ENCODE measurements at places on chromosomes 5 and 9. TPM values are rescaled to one million over a fixed set of nuclear protein-coding genes. Genes with fewer than 3 reads are reported as not detected.

GRCh38 chr9:136110082-136111061 is 8.3 kb downstream of the TMEM250 start:
- no peak for DNase-seq

DNA sequence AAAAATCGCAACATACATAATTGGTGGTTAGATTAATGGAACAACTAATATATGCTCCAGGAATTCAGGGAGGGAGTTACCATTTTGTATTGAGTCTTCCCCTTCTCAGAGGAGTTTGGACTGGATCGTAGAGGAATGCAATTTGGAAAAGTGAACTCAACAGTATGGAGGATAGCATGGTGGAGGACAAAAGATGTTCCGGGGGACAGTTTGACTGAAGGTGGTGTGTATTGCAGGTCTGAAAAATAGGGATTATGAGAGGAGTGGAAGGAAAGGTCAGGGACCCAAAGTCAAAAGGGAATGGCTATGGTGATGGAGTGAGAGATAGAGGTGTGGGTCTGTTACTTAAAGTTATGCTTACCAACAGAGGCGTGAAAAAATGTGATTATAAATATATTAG is 1.5 kb downstream of the DNAJC21 start:
- no peak for DNase-seq

- DNase-seq = peak; percentile 79
These were observed at the start of gene CCNO for GRCh38 chr5:55232985-55233928. Gene CCNO (minus strand): TSS chr5:55233608. CDS start chr5:55233523, 85 bp downstream.

GRCh38 chr5:170204202-170204601 is 28.6 kb upstream of the C5orf58 start:
- DNase-seq = no peak

- no peak for DNase-seq
These were observed 46.6 kb upstream of the GABRP start for GRCh38 chr5:170736966-170737365.

DNA sequence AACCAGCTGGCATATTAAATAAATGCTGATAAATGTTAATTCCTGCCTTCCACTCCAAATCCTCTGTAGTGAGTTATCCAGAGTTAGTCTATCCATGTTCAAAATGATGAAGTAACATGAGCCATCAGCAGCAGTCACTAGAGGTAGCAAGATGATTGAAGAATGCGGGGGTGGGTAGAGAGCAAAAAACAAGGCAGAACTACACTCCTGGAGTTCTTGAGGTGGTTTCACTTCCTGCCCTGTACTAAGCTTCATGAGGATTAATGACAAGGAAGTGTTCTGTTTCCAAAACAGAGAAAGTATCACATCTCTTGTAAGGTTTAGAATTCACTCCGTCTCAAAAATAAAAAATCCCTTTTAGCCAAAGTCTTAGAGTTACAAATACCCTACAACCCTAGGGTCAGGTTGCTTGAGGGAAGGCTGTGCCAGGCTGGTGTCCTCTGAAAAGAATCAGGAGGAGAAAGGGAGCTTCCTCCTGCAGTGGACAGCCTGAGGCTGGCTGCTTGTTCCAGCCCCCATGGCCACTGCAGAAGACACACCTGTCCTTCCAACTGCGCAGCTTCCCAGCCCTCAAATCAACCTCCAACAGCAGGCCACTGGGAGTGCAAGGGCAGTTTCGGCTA is 180.2 kb downstream of the DENND1A start:
- no peak for DNase-seq

GRCh38 chr5:40291338-40291737 is 388.4 kb upstream of the PTGER4 start:
- DNase-seq = no peak

- DNase-seq = no peak
These were observed 394.6 kb upstream of the ARRDC3 start for GRCh38 chr5:91777671-91778070.

DNA sequence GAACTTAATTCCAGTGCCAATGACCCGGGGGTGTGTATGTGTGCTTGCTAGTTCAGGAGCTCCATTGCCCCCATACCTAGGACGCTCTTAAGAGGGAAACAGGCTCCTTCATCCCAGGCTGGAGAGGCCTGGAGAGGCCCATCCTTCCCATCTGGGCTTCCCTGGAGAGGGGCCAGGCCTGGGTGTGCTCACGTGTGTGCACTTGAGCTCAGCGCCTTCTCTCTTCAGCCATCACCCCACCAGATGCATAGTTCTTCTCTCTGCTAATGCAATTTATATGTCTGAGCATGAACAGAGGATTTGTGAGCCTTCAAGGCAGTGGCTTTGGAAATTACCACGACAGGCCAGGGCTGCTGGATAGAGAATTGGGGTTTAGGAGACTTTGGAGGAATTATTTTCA is 48.6 kb upstream of the SHB start:
- DNase-seq = no peak

DNA sequence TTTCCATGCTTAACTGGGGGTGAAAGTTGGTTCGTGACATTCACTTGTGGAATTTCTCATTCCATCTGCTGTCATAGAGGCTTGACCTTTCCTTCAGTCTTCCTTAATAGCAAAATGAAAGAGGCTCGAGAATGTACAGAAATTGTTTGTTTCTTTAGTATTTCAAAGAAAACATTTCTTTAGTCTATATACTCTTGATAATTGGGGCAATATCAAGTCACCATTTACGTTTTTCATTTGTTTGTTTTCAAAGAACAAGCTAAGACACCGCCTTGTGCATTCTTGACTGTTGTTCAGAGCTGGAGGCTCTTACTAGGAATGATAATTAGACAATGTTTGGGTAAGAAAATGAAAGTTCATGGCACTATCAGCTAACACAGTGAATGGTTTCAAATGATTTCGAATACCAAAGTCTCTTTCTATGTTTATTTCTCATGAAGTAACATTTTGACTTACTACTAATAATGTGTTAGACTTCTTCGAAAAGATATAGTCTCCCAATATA is 835.4 kb downstream of the SEMA5A start:
- no peak for DNase-seq

DNA sequence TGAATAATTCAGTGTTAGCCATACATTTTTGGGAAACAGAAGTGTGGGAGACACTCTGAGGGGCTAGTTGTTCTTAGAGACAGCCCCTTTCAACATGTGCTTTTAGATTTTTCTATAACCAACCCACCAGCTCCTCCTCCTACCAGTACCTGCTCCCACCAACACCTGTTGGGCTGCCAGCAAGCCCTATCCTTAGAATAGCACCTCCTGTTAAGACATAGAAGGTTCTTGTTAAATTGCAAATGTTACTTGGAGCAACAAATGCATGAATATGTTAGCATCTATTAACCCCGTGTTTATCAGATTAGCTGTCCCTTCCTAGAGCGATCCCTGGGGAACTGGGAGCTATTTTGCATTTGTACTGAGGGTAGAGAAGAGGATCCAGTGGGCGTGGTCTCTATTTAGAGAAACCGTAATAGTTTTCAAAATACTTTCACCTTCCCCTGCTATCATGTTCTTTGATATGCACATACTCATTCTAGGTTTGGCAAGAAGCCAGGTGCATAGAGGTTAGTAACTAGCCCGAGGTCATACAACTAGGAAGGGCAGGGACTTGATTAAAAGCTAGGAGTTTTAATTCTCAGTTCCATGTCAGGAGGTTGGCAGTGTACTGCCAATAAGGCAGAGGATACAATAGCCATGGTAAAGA is 334.4 kb downstream of the KCTD16 start:
- DNase-seq = no peak

The FRMD3 gene
- total RNA-seq = 63.6 TPM

The CDKN2B gene
- total RNA-seq = 3.6 TPM

The SLC6A3 gene
- not detected for total RNA-seq

The SMIM32 gene
- total RNA-seq = not detected

The CCDC187 gene
- not detected for total RNA-seq

The GABRA6 gene
- not detected for total RNA-seq

All from left cardiac atrium (tissue), 4 donors.